ENCODE measurements at places on chromosomes 3 and 15. TPM values are rescaled to one million over a fixed set of nuclear protein-coding genes. Genes with fewer than 3 reads are reported as not detected.

DNA sequence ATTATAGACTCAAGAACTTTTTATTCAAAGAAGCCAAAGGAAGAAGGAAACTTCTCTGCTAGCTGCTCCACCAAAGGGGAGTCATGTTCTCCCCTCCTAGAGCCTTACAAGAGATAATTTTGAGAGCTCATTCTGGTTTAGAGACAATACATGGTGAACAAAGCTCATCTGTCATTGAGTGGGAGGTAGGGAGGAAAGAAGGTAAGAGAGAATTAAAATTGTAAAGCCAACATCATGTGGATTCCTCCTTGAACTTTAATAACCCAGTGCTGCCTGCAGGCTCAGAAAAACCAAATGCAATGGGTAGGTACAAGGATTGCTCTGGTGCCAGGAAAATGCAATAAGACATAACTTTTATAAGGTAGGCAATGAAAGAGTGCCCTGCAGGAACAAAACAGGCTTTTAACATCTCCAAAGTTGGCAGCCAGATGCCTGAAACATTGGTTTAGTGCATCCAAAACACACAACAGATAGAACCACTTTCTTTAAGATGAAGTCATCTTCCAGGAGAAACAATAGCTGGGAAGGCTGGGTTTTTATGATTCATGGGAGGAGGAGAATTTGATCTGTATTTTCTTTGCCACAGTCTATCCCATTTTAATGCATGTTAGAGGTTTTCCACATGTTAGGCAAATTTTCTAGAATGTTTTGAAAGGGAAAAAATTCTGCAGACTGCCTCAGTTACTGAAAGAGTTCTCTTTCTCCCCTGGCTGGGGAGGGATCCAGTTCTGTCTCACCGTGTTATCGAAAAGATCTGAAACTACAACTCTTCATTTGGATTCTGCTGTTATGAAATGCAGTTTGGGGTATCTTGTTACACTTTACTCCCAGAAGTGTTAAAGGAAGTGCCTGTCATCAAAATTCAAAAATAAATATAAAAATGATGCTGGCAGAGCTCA lies 11.3 kb upstream of the ARHGEF3 start:
- no peak for DNase-seq
- H3K27ac ChIP-seq: no peak overlapping the region
- H3K27me3 ChIP-seq: no peaks in the 10 kb centered on the region

GRCh38 chr15:91885714-91886270 lies 32.3 kb downstream of the SLCO3A1 start:
- no peaks in the 10 kb centered on the region for H3K27me3 ChIP-seq
- H3K4me1 ChIP-seq: no peaks in the 10 kb centered on the region
- H3K4me3 ChIP-seq: no peak overlapping the region
- no peak for DNase-seq
- no peak overlapping the region for H3K27ac ChIP-seq

DNA sequence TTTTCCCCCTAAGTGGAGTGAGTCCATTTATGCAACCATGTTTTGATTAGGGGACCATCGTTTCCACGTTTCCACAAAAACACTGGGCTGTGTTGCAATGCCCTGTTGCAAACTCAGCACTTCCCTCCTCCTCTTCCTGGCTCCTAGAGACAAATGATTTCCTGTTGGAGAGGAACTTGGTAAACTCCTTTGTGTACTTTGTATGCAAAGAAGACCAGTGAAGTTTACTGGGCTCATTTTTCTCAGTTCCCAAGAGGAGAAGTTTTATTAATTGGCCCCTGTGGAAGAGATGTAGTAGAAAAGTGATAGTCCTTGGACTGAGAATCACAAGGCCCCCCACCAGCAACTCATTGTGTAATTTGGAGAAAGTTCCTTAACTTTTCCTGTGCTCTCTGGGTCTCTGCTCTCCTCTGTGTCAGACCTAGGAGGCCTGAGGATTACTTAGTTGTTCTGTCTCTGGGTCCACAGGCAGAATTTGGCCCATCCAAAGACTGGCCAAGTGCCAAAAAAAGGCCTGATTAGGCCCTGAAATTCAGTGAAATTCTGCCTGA lies 95.0 kb downstream of the ATG7 start:
- no peaks in the 10 kb centered on the region for H3K36me3 ChIP-seq
- no peaks in the 10 kb centered on the region for H3K4me1 ChIP-seq
- no peak for DNase-seq
- no peak overlapping the region for H3K4me3 ChIP-seq
- no peaks in the 10 kb centered on the region for H3K27me3 ChIP-seq
- peak overlapping the region; percentile 22 for H3K27ac ChIP-seq

GRCh38 chr3:159852266-159852665 lies 136.4 kb upstream of the IL12A start:
- H3K4me1 ChIP-seq: peaks cover 20% of the 10 kb centered on the region
- no peaks in the 10 kb centered on the region for H3K36me3 ChIP-seq
- peak overlapping the region; percentile 81 for H3K27ac ChIP-seq
- peak overlapping the region; percentile 49 for H3K4me3 ChIP-seq
- DNase-seq: no peak

DNA sequence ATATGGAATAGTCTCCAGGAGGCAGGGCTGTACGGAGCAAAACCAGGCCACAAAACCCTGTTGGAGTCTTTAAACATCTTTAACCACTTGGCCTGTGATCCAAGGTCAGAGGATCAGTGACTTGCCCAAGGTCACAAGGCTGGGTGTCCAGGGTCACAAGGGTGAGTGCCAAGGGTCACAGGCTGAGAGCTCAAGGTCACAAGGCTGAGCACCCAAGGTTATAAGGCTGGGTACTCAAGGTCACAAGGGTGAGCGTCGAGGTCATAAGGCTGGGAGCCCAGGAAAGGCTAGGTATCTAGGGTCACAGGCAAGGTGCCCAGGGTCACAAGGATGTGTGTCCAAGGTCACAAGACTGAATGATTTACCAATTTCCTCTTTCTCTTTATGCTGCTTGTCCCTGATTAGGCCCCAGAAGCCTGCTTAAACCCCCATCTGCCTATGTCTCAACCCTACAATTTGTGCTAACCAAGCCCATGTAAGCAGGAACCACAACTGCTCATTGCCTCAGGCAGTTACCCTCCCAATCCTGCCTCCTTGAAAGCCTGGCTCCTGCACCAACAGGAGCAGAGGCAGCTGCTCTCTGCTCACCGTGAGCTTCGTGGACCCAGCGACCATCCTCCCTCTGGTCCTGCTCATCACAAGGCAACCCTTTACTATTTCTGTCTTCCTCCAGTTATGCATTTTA lies 51.5 kb downstream of the MGLL start:
- H3K4me1 ChIP-seq: no peaks in the 10 kb centered on the region
- H3K27me3 ChIP-seq: no peaks in the 10 kb centered on the region
- no peak for DNase-seq
- no peak overlapping the region for H3K27ac ChIP-seq

GRCh38 chr3:18559331-18559842 lies 134.2 kb upstream of the SATB1 start:
- H3K36me3 ChIP-seq: no peaks in the 10 kb centered on the region
- H3K27ac ChIP-seq: no peak overlapping the region
- DNase-seq: no peak
- no peaks in the 10 kb centered on the region for H3K27me3 ChIP-seq

Gene LSAMP
- total RNA-seq: 0.88 TPM

Gene ALDH1A2
- 5.9 TPM for total RNA-seq

Gene AP3B2
- 0.42 TPM for total RNA-seq

Gene MRAS
- 68.1 TPM for total RNA-seq

Gene COL6A5
- total RNA-seq: not detected
